ENCODE measurements at places on chromosomes 2 and 18.

DNA sequence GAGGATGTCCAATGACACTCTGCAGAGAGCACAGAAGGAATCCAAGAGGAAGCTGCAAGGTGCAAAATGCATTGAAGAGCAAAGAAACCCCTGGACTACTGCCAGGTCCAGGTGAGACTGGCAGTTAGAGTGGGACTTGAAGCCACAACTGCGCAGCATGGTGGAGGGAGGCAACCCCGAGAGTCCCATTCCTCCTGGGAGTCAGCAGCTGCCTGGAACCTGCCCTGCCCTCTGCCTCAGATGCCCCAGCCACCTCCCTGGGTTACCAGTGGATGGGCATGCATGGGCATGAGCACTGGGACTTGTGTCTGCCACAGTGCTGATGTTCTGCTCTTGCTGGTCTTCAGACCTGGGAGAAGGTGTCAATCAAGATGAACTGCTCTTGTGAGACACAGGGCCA lies 43.2 kb downstream of the ANKMY1 start:
- no peak for DNase-seq

GRCh38 chr2:73920577-73921545 lies 5.8 kb upstream of the DGUOK start:
- no peak for DNase-seq

- no peak for DNase-seq
Observed at GRCh38 chr2:239549711-239550255, 149.0 kb upstream of the HDAC4 start.

DNA sequence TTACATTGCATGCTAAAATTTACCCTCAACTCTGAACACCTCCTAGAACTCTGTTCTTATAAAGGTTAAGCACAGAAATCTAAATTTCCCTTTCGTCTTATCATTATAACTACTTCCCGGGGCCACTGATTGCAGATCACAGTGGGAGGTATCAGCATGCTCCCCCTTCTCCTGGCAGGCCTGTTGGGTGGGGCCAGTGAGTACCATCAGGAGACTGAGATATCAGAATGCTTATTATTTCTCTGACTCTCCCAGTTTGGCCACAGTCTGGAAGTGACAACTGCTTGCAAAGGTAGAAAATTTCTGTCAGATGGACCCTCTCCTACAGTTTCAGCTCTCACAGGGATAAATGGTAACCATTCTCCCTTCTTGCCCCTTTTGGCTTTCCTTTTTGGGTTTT lies 62.6 kb downstream of the DSEL start:
- no peak for DNase-seq

DNA sequence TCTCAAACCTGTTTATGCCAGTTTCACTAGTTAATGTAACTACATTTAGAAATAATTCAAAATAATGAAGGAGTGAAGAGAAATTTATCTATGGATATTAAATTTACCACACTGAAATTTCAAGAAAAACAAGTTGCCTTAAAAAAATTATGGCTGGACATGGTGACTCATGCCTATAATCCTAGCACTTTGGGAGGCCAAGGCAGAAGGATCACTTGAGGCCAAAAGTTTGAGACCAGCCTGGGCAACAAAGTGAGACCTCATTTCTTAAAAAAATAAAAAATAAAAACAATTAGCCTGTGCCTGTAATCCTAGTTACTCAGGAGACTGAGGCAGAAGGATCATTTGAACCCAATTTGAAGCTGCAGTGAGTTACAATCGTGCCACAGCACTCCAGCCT lies 29.9 kb downstream of the HDLBP start:
- DNase-seq = no peak

DNA sequence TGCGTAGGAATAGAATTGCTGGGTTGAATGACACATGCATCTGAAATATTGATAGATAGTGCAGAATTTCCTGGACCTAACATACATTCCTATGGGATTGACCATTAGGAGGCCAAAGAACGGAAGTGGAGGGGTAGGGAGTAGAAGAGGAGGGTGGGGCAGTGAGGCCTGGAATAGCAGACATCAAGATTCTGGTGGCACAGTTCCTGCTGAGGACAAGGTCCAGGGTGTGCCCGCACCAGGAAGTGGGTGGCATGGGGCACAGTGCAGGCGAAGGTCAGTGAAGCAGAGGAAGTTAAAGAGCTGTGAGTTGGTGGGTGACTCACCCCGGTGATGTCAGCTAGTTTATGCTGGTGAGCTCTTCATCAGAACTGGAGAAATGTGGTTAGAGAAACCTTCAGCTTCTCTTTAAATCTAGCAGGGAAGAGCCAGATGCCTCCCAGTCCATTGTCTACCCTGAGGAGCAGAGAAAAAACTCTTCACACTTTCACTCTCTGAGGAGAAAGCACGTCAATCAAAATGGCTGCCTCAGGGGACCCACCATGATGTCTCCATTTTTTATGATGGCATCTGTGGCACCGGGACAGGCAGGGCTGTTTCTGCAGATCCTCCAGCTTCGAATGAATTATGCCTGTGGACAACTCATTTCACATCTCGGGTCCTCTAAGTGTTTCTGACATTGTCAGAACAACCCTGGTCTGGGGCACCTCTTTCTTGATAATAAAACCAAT lies 55.9 kb upstream of the CTLA4 start:
- peak; percentile 92 for DNase-seq

- no peak for DNase-seq
Observed at GRCh38 chr2:182144041-182144775, 158.6 kb downstream of the PPP1R1C start.

GRCh38 chr2:128347701-128348539 lies 29.3 kb upstream of the HS6ST1 start:
- DNase-seq = peak; percentile 91

DNA sequence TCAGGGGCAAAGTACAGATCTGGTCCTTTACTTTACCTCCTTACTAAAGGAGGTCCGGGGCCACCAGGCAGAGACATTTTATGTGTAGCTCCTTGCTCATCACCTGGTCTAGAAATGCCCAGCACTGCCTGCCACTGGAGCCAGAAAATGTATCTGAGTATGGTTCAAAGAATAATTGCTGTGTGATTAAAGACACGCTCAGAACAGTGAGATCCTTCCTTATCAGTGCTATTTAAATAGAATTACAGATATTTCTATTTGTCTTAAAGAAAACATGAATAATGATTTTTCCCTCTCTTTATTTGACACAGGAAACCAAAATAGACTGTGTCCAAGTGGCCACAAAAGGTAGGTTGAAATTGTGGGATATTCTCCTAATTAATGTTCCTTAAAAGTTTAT lies 494.8 kb upstream of the RAB12 start:
- no peak for DNase-seq

DNA sequence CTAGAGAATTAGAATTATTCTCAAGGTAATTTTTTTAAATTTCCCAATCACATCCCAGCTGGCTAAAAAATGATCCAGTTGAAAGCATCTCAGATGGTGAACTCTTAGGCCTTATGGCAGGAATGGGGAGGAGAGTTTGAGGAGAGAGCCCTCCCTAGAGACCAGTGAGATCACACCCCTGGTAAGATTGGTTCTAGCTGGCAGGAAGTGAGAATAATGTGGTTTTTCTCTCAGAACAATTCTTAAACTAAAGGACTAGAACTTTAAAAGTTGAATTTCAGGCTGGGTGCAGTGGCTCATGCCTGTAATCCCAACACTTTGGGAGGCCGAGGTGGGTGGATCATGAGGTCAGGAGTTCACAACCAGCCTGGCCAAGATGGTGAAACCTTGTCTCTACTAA lies 120.2 kb downstream of the MYO3B start:
- no peak for DNase-seq

DNA sequence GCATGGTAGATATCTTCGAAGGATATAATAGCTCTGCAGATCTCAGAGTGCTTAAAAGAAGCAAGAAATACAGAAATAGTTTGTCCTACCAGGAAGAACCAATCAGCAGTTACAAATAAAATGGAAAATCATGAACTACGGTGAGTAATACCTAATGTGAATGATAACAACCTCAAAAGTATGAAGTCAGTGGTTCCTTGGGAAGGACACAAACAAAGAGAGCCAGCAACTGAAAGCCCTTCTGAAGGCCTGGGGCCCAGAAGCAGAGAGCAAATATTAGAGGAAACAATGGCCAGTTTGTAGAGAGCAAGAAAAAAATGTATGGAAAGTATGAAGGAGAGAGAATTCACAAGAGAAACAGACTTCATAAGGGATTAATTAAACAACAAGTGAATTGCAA lies 226.8 kb upstream of the CHST9 start:
- DNase-seq = no peak

GRCh38 chr2:134238371-134238770 lies 15.5 kb upstream of the MGAT5 start:
- DNase-seq = no peak

DNA sequence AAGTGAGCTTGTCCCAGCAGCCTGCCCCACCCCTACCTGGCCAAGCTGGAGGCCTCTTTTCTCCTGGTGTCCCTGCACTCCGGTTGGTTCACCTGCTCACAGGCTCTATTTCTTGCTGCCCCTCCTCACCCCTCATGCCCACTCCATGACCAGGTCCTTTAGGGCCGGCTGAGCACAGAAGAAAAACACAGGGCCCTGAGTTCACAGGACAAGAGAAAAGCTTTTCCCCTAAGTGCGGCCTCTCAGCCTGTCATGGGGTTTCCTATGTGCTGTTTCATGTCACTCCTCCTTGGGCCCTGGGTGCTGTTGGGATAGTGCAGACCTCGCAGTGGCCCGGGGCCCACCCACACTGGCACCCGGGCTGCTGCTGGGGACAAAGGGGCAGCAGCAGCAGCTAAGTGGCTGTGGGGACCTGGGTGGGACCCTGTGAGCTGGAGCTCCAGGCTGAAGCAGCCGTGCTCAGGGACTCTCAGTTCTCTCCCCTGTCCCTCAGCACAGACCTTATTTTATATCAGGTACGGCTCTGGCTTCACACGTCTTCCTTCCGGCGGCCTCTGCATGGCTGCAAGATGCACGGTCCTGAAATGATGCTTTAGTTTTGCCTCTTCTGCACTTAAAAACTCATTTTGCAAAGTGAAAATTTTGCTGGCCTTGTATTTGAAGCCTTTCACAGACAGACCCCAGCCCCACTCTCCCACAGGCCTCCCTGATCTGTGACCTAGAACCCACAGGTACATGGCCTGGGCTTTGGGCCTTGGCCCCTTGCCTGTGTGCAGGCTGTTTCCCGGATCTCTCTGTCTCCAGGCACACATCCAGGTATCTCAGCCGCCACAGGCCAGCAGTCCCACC lies 71.8 kb downstream of the SH3RF3 start:
- no peak for DNase-seq

GRCh38 chr2:8229546-8229986 lies 452.3 kb upstream of the ID2 start:
- DNase-seq = peak; percentile 79

- no peak for DNase-seq
Observed at GRCh38 chr18:62287781-62288664, 37.1 kb upstream of the TNFRSF11A start.

DNA sequence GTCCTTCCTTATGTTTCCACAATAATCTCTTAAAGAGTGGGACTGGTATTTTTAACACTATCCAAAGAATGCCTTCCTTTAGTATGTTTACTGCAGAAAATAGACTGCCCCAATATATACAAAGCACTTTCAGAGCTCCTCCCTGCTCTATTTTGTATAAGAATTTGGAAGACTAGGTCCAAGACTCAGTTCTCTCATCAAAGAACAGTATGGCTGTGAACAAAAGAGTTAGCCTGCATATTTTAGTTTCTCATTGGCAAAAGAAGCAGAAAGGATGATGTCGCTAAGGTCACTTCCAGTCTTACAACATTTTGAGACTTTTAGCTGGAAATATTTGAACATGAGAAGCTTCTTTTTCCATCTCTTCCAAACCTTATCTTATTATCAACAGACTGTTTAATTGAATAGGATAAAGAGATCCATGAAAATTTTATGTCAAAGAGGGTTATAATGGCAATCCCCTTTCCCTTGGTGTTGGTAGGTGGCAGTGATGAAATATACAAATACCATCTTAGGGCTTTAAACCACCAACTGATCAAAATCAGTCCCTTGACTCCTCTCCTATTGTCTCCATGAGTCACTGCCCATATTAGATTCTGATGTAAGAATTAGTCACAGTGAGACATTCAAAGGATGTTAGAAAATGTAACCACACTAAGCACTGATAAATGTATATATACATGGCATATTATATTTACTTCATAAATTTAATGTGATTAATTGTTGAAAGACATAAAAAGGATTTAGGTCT lies 266.9 kb upstream of the DSEL start:
- peak; percentile 87 for DNase-seq

DNA sequence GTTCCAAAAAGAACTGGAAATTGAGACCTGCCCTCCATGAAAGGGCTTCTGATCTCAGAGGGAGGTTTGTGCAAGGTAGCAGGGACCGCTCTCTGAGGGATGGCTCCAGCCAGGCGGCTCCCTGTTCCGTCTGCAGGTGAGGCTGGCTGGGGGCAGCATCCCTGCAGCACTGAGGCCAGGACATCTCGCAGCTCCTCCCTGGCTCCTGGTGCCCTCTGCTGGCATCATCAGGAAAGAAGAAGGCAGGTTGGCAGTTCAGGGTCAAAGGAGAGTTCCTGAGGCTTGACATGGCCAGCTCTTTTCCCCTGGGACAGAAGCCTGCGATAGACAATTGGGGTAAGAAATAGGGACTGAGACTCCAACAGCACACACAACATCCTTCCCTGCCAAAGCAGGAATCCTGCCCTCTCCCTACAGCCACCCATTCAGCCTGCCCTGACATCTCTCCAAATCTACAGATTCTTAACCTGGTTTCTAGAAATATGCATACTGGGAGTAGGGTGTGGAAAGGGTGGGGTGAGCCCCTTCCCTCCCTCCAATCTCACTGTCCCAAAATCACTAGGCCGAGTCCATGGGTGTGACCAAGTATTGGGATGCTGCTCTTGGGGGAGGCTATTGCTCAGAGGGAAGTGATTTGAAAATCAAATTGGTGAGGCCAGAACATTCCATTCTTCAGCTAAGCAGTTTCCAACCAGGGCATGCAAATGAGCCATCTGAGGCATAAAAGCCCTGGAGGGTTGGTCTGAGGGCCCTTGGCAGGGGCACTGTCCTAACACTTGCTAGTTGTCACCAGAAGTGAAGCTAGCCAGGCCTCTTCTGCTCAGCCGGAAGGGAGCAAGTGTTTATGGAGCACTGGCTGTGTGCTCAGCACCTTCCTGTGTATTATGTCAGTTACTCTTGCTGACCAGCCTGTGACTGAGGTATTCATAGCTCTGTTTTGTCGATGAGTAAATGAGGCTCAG lies 185.4 kb downstream of the TFCP2L1 start:
- no peak for DNase-seq

DNA sequence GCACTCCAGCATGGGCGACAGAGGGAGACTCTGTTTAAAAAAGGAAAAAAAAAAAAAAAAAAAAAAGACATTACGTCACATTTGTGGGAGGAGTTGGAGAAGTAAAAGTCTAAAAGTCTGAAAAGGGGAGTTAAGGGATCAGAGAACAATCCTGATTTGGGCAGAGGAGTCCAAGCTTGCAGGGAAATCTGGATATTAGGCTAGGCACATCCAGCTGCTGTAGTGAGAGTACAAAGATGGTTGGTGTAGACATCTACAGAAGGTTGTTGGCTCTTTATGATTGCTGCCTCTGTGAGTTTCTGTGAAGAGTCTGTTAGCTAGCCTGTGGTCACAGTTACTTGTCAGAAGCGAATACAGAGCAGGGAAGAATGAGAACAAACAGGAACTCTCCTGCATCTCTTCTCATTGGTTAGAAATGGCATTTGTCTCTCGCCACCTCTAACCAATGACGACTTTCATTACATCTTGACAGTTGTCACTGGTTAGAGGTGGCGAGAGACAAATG lies 3.3 kb upstream of the OSBPL6 start:
- DNase-seq = no peak

Measured in AG10803 (cell line).